ENCODE measurements at places on chromosomes 3 and 15.

GRCh38 chr15:28930476-28931291, 44.9 kb downstream of the APBA2 start:
- no peak for DNase-seq

- DNase-seq = no peak
These were observed 56.0 kb upstream of the SUCLG2 start for GRCh38 chr3:67710396-67710795.

- no peak for DNase-seq
These were observed 99.6 kb upstream of the ETV5 start for GRCh38 chr3:186208296-186208989.

DNA sequence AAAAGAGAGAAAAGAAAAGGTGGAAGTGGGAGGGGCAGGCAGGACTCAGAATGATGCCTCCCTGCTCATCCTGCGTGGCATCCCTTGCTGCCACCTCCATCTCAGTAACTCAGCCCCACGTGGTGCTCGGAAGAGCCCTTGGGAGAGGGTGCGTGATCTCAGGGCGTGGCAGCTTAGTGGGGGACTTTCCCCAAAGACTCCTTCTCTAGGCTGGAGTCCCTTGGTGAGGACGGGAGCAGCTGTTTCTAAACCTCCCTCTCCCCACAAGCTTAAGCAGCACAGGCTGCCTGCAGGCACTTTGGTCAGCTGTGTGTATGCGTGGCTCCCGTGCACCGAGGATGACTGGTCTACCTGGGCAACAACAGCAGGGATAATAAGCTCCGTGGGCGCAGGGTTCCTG, 7.4 kb upstream of the ANPEP start:
- DNase-seq = no peak

Data from glutamatergic neuron (in vitro differentiated cells).